ENCODE measurements at places on chromosomes 1 and 21.

DNA sequence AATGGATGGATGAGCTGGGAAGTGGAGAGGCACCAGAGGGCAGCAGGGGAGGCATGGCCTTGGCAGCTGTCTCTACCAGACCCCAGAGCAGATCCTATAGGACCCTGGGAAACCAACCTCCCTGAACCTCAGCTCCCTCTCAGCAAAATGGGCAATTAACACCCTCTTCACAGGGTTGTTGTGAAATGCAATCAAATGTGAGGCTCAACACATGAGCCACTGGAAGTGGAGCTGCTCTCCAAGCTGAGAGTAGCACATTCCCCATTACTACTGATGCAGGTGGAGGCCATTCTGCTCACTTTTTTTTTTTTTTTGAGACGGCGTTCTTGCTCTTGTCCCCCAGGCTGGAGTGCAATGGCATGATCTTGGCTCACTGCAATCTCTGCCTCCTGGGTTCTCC is 6.5 kb upstream of the SYNC start:
- no peak for DNase-seq

DNA sequence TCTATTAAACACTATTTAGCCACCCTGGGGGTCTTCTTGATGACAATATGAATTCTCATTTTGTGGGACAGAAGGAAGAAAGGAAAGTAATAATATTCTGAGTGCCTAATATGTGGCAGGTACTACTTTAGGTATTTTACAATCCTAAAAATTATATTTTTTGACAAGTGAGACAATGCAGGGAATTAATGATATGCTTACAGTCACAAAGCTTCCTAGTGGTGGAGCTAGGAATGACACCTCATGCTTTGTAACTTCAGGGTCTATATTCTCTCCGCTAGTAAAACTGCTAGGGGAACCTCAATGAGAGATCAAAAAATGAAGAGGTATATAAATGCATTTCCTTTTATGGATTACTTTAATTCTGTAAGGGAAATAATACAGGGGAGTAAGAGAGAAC is 44.3 kb downstream of the TPR start:
- DNase-seq: peak; percentile 3

- DNase-seq: no peak
Observed at GRCh38 chr1:202661136-202661845, 49.0 kb downstream of the SYT2 start.

GRCh38 chr21:38487901-38488639 is 10.2 kb downstream of the ERG start:
- DNase-seq: no peak

DNA sequence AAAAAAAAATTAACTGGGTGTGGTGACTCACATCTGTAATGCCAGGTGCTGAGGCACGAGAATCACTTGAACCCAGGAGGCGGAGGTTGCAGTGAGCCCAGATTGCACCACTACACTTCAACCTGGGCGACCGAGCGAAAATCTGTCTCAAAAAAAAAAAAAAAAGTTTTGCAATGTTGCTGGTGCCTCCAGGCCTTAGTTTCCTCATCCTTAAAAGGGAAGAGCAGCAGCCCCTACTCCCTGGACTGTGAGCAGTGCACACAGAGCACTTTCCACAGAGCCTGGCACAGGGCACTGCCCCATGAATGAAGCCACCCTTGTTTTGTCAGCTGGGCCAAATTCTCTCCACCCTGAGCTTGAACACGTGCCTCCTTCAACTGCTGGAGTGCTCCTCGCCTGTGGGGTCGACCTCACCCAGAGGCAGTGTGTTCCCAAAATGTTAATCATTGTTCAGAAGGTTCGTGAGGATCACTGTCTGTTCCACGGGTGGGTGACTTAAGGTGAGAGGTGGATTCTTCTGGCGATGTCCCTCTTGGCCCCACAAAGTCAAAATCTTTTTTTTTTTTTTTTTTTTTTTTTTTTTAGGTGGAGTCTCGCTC is 152.1 kb upstream of the TMEM51 start:
- DNase-seq: no peak

DNA sequence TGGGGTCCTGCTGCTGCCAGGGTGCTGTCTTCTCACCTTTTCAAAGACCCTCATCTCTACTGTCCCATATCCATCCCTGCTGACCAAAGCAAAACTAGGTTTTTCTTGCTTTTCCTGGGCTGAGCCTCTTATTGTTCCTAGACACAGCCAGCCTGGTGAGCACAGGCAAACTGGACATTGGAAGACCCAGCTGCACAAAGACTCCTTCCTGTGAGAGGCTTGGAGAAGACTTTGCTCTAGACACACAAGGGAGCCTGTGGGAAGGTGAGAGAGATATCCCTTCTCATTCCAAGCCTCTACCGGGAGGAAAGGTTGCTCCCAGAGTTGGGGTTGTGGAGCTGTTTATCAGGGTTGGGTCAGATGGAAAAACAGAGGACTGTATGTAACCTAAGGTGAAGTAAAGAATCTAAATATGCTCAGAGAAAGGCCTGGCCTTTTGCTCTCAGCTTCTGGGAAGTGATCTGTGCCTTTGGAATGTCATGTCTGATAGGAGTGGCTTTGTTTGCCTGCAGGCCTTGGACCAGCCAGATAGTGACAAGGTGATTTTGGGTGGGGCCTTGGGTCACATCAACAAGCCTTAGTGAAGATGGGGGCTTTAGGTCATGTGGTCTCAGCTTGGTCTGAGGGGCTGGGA is 87.6 kb upstream of the RUNX1 start:
- DNase-seq: peak; percentile 23

DNA sequence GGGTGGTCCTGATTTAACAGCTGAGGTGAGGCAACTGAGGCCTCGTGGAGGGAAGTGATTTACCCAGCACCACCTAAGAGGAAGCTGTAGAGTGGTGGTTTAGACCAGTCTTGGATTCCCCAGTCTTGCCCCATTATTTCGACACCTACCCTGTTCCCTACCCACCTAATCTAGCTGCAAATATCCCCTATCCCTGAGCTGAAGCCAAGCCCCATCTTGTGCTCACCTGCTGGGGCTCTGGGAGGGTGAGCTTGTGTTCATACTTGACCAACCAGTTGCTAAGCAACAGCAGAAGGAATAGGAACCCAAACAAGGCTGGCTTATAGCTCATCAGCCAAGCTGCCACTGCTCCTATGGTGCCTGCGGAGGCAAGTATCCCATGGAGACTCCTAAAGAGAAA is 2.0 kb downstream of the TEX46 start:
- DNase-seq: no peak

DNA sequence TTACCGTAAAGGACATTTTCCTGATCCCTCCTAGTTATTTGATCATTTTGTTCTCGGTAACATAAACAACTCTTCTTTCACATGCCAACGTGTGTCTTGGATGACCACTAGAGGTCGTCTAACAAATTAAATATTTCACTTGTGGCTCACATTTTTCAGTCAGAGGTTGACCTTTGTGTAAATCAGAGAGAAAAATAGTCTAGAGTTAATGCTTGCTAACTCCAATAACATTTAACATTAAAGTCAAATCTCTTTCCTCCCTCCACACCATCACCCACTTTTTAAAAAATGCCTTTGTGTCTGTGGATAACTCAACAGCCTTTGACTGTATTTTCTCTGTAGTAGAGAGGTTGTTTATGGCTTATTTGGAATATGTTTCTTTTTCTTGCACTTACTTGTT is 220.5 kb upstream of the B3GALT2 start:
- peak; percentile 68 for DNase-seq

DNA sequence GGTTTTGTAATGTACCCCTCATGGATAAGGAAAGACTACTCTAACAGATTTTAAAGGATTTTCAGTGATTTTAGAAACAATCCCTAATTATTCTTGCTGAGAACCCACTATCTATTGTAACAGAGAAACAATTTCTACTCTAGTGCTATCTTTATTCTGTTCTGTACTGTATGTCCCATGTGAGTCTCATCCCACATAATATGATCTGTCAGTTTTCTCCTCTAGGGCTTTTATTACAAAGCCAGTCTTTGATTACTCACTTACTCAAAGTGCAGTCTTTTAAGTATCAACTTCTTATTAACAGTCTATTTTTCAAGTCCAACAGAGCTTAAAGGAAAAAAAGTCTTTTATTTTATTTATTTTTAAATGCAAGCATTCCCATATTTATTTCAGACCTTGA is 54.8 kb downstream of the CTH start:
- DNase-seq: no peak

GRCh38 chr21:36472377-36472776 is 7.5 kb downstream of the CLDN14 start:
- no peak for DNase-seq

- DNase-seq: peak; percentile 29
Observed at GRCh38 chr1:201888282-201889089, at the start of gene SHISA4. TSS of gene SHISA4 (plus strand) at chr1:201888898. CDS start at chr1:201888995, 97 bp downstream.

GRCh38 chr1:53734650-53735211 is 4.2 kb downstream of the GLIS1 start:
- peak; percentile 80 for DNase-seq

- no peak for DNase-seq
Observed at GRCh38 chr1:236027104-236027503, 37.8 kb downstream of the NID1 start.

DNA sequence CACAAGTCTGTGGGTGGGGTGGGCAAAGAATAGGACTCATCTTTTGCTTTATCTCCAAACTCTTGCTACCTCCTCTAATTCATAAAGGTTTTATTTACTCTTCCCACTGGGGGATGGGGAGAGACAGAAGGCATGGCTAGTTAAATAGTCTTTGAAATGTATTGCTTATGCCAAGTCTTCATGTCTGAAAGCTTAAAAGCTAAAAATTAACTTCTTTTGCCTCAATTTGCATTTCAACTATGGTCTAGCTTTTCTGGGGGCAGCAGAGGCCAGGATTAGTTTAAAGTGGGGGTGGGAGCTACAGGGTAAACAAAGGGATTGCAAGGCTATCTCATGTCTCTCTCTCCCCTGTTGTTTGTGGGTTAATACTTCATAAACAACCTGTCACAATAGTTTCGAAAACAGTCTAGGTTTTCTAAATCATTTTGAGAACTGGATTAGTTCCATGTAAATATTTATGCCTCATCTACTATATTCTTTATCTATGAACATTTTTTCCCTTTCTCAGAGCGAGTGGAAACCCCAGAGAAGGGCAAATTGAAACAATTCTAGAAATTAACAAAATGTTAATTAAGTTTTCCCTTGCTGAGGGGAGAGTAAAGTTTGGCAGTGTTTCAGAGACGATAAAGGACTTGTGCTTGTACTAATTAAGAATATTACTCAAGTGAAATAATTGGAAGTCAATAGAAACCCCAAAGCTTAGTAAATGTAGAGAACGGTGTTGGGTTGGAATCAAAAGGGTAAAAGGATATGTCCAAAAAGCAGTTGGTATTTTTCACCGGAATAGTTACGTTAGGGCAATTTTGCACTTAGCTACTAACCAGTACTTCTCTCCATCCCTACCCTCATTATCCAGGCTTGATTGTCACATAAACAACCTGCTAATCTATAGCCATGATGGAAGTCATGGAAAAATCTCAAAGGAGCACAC is 182.2 kb downstream of the GIPC2 start:
- no peak for DNase-seq

DNA sequence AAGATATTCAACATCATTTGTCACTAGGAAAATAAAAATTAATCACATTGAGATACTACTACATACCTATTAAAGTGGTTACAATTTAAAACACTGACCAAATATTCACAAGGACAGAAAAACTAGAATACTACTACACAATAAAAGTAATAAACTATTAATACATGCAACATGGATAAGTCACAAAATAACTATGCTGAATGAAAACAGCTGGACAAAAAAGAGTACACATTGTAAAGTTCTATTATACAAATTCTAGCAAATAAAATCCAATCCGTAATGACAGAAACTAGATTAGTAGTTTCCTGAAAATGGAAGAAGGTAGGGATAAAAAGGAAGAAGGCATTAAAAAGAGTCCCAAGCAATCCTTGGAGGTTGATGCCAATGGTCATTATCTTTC is 348.7 kb upstream of the PTBP2 start:
- no peak for DNase-seq

DNA sequence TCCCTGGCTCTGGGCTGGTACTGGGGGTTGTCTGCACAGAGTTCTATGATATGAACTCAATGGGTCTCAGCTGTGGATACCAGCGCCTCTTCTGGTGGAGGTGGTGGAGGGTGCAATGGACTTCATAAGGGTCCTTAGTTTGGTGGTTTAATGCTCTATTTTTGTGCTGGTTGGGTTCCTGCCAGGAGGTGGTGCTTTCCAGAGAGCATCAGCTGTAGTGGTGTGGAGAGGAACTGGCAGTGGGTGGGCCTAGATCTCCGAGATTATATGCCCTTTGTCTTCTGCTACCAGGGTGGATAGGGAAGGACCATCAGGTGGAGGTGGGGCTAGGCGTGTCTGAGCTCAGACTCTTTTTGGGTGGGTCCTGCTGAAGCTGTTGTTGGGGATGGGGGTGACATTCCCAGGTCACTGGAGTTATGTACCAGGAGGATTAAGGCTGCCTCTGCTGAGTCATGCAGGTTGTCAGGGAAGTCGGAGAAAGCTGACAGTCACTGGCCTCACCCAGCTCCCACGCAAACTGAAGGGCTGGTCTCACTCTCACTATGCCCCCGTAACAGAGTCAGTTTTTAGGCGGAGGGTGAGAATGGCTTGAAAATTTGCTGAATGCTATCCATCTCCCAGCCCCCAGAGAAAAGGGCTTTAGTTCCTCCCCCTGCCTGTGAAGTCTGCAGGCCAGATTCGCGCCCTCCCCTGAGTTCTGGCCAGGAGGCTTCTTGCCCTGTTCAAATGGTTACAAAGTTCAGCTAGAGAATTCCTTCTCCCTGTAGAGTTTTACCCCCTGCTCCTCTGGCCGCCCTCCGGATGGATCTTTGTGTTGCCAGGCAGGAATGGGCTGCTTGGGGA is 902.9 kb downstream of the LTN1 start:
- peak; percentile 13 for DNase-seq

- no peak for DNase-seq
Observed at GRCh38 chr1:83769072-83769471, 229.9 kb downstream of the TTLL7 start.

DNA sequence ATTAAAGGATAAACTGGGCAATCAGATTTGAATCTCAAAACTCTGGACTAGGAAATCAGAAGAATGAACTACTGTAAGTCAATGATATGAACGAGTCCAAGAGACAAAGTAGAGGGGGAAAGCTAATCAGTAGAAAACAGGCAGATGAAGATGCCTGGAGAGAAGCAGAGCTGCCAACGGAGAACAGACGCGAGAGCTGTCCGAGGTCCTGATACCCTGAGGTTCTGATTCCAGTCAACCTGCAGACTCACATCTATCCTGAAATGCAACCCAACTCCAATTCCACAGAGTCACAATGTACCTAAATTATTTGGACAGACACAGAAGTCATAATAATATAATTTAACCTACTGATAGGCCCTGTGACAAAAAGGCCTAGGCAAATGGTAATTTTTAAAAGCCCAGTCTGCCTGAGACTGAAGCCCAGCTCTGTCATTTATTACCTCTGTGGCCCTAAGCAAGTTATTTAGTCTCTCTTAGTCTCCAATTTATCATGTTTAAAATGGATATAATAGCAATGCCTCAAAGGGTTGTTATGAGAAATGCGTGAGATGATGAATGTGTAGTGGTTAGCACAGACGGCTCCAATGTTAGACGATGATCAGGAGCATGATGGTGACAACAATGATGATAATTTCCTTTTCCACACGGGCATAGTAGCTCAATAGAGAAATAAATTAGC is 33.4 kb downstream of the RGS7 start:
- peak; percentile 56 for DNase-seq
